Naive thymus-derived CD8-positive, alpha-beta T cell (primary cell): ENCODE measurements at places on chromosomes 12 and 14. TPM values are rescaled to one million over a fixed set of nuclear protein-coding genes. Genes with fewer than 3 reads are reported as not detected.

Gene SLC25A29
- 16.1 TPM for total RNA-seq

Gene LTBP2
- total RNA-seq: 0.55 TPM

Gene CRIP1
- 98.1 TPM for total RNA-seq

Gene NKX2-1
- total RNA-seq: not detected

Gene KRT73
- 8.5 TPM for total RNA-seq

Gene VDR
- total RNA-seq: 0.73 TPM

Gene SSPN
- total RNA-seq: 0.27 TPM

Gene RAB2B
- total RNA-seq: 29.2 TPM

Gene PDE6H
- total RNA-seq: not detected

Gene ZNF84
- total RNA-seq: 60.3 TPM

Gene CLEC4A
- 1.4 TPM for total RNA-seq

Gene PLA2G1B
- not detected for total RNA-seq

Gene ZBTB42
- total RNA-seq: 8.6 TPM

Gene COQ10A
- 37.7 TPM for total RNA-seq

Gene PAX9
- not detected for total RNA-seq

DNA sequence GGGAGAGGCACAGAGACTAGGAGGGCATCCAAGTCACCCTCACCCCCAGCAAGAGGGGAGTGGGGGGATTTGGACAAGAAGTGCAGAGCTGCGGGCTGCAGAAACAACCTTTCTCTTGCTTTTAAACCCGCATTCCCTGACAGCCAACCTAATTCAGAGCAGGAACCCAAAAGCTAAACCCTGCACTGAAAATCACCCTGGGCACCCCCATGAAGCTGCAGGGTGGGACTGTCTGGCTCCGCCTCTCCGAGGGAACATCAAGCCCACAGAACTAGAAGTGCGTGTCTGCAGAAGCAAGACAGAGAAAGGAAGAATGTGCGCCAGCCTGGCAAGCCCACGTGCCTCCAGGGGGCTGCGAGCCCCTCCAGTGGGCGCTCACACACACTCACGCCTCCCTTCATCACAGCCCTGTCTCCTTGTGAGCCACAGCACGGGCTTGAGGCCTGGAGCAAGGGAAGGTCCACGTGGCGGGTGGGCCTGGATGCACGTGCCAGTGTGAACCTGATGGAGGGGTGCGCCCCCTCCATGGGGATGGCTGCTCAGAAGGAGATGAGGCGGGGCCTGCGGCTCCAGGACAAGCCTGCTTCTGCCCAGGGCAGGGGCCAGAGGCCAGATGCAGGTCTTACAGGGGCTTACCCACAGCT lies 27.8 kb upstream of the PNMA1 start:
- no peaks in the 10 kb centered on the region for H3K27me3 ChIP-seq
- peak overlapping the region; percentile 97 for H3K27ac ChIP-seq
- H3K4me3 ChIP-seq: peak overlapping the region; percentile 87
- H3K4me1 ChIP-seq: peaks cover 80% of the 10 kb centered on the region
- no peaks in the 10 kb centered on the region for H3K36me3 ChIP-seq

GRCh38 chr12:54393743-54394142 lies 9.2 kb upstream of the ZNF385A start:
- H3K4me1 ChIP-seq: peaks cover 40% of the 10 kb centered on the region
- H3K4me3 ChIP-seq: no peak overlapping the region
- no peaks in the 10 kb centered on the region for H3K27me3 ChIP-seq
- DNase-seq: no peak

DNA sequence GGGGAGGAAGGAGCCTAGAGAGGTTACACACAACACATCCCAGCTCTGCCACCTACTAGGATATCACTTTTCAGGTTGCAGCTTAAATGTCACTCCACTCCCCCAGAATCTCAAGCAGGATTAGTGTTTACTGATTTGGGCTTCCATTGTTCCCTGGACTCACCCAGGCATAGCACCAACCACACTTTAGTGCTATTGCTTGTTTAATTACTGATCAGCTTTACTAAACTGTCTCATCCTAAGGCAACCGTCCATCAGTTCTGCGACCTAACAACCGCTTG lies 6.1 kb upstream of the KRT18 start:
- no peaks in the 10 kb centered on the region for H3K27me3 ChIP-seq
- H3K27ac ChIP-seq: no peak overlapping the region
- H3K36me3 ChIP-seq: no peaks in the 10 kb centered on the region
- no peak overlapping the region for H3K4me3 ChIP-seq
- H3K4me1 ChIP-seq: no peaks in the 10 kb centered on the region

GRCh38 chr14:50978888-50979287 lies 34.6 kb upstream of the PYGL start:
- H3K4me1 ChIP-seq: no peaks in the 10 kb centered on the region
- H3K27ac ChIP-seq: no peak overlapping the region
- no peak overlapping the region for H3K4me3 ChIP-seq
- DNase-seq: no peak
- no peaks in the 10 kb centered on the region for H3K36me3 ChIP-seq

- no peaks in the 10 kb centered on the region for H3K27me3 ChIP-seq
- H3K27ac ChIP-seq: peak overlapping the region; percentile 99
- H3K36me3 ChIP-seq: peaks cover 49% of the 10 kb centered on the region
- H3K4me1 ChIP-seq: peaks cover 77% of the 10 kb centered on the region
- H3K4me3 ChIP-seq: peak overlapping the region; percentile 84
These were observed 8.7 kb downstream of the PHB2 start for GRCh38 chr12:6961695-6962284.

GRCh38 chr14:59863806-59864525 lies 6.6 kb downstream of the RTN1 start:
- H3K4me1 ChIP-seq: no peaks in the 10 kb centered on the region
- H3K27me3 ChIP-seq: peaks cover 32% of the 10 kb centered on the region
- H3K4me3 ChIP-seq: no peak overlapping the region
- no peak overlapping the region for H3K27ac ChIP-seq
- DNase-seq: no peak

DNA sequence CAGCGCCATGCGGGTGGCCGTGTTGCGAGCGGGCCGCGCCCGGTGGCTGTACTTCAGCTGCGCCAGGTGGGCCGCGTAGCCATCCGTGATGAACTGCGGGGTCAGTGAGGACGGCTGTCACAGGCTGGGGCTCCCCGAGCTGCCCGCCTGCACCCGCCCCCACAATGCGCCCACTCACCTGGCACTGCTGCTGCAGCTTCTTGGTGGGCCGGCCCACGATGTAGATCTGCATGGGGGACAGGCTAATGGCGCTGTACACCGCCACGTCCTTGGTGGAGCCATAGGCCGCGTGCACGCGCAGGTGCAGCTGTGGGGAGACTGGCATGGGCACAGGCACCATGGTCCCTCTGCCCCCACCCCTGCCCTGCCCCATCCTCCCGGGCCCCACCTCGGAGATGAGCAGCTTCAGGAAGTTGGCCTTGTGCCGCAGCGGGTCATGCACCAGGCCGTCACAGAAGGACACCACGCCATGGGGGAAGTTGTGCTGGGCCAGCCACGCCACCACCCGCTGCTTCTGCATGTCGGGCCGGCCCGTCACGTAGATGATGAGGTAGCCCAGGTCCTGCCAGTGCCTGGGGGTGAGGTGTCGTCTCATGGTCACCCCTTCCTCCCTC lies 5.9 kb downstream of the ARL6IP4 start:
- peaks cover 39% of the 10 kb centered on the region for H3K4me1 ChIP-seq
- H3K36me3 ChIP-seq: peaks cover 7% of the 10 kb centered on the region
- H3K27me3 ChIP-seq: no peaks in the 10 kb centered on the region
- H3K4me3 ChIP-seq: no peak overlapping the region
- DNase-seq: no peak

GRCh38 chr14:74942608-74943007 lies 12.8 kb downstream of the PGF start:
- H3K27me3 ChIP-seq: no peaks in the 10 kb centered on the region
- H3K4me1 ChIP-seq: peaks cover 45% of the 10 kb centered on the region
- H3K36me3 ChIP-seq: no peaks in the 10 kb centered on the region
- no peak for DNase-seq
- peak overlapping the region; percentile 45 for H3K4me3 ChIP-seq

DNA sequence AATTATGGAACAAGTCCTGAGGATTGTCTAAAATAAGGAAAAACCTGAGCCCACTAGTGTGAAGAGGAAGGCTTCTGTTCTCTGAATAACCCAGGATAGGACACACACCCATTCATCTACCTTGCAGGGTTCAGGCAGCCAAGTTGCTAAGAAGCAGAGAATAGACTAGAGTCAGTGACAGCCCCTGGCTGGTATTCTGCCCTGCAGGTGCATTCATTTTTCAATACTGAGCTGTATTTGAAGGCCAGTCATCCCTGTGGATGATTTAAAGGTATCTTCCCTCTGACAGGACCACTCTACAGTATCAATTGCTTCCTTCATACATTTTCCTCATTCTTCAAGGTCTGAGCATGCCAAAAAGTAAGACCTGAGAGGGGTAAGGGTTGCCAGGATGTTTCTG lies 22.9 kb downstream of the WNT5B start:
- H3K4me1 ChIP-seq: no peaks in the 10 kb centered on the region
- H3K36me3 ChIP-seq: no peaks in the 10 kb centered on the region
- H3K4me3 ChIP-seq: no peak overlapping the region

DNA sequence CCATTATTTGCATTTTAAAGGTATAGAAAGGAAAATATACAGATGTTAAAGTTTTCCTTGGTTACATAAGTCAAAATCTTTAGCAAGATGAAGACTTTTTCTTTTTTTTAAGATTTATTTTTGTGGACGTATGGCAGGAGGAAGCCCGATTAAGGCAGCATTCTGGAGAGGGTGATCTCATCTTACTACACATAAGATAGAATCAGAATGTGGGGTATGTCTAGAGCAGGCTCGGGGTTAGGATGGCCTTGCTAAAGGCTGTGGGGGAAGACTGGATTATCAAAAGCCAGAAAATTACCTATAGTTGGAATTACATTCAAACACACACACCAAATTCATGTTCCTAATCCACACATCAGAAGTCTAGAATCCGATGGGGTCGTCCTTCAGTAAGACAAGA lies 79.6 kb upstream of the OTOGL start:
- no peaks in the 10 kb centered on the region for H3K4me1 ChIP-seq
- H3K4me3 ChIP-seq: no peak overlapping the region
- H3K27me3 ChIP-seq: peaks cover 4% of the 10 kb centered on the region

DNA sequence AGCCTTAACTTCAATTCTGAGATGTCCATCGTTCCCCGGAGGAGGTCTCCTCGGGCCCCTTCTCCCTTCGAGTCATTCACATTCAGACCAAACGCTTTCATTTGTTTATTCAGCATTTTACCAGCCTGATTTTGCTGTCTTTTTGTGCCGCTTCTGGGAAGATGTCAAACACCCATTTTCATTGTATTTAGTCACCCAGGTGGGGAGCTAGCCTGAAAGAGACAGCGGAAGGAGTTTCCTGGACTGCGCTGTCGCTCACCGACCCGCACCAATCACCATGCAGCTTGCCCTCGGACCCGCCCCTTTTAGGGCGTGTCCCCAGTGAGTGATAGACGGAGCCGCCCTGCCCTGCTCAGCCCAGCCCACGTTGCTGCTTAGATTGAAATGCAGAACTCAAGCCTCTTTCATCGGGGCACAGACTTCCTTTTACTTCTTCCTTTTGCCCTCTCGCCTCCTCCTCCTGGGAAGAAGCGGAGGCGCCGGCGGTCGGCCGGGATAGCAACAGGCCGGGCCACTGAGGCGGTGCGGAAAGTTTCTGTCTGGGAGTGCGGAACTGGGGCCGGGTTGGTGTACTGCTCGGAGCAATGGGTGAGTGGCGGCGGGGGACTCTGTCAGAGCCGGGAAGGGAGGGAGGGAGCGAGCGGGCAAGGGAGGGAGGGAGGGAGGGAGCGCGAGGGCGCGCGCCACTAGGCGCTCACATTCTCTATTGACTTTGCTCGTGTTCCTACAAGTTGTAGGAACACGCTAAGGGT lies at the start of gene PAX9:
Gene PAX9, plus strand, starts transcription at position 355 of the 752 bp plus-strand sequence. Its CDS starts 230 bp downstream, at position 585.
- H3K4me1 ChIP-seq: peaks cover 80% of the 10 kb centered on the region
- H3K36me3 ChIP-seq: peaks cover 8% of the 10 kb centered on the region
- H3K27ac ChIP-seq: no peak within 1 kb of the TSS
- H3K27me3 ChIP-seq: peaks cover 53% of the 10 kb centered on the region

DNA sequence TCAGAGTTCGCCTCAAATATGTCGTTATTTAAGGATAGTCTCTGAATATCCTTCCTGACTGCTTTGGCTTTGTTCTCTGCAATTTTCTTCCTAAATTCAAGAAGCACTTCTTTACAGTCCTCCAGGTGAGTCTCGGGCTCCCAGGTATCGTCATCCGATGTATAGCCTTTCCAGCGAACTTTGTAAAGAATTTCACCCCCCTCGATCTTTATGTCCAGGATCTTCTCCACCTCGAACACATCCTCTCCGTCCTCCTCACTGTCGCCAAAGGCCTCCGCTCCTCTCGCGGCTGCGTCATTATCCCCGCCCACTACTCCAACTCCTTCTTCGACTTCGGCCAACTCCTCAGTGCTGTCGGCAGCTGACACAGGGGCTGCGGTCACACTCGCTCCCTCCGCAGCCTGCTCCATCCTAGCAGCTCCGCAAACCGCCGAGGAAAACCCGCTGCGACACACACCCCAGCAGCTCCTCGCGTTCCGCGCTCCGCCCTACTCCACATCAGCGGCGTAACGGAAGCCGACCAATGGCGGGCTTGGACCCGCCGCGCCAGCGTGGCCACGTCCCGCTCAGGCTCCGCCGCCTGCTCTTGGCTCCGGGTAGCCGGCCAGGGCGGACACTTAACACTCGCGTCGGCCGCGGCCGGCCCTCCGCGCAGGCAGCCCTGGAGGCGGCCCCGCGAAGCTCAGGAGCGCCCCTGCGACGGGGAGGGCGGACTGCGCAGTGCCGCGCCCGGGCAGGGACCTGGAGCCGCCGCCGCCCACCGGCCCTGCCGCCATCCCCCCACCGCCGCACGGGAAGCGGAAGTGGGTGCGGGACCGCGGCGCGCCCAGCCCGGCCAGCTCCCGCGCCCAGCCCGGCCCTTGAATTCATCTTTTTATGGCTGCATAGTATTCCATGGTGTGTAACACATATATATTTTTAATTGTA lies 4.1 kb downstream of the CD163L1 start:
- peak overlapping the region; percentile 66 for H3K27ac ChIP-seq
- DNase-seq: no peak
- peaks cover 5% of the 10 kb centered on the region for H3K4me1 ChIP-seq
- H3K4me3 ChIP-seq: peak overlapping the region; percentile 88
- H3K27me3 ChIP-seq: peaks cover 26% of the 10 kb centered on the region

- H3K27me3 ChIP-seq: no peaks in the 10 kb centered on the region
- no peaks in the 10 kb centered on the region for H3K36me3 ChIP-seq
These were observed 81.9 kb downstream of the PELI2 start for GRCh38 chr14:56199982-56200577.

- H3K4me1 ChIP-seq: peaks cover 26% of the 10 kb centered on the region
- H3K36me3 ChIP-seq: peaks cover 28% of the 10 kb centered on the region
- H3K27ac ChIP-seq: peak overlapping the region; percentile 66
- DNase-seq: peak; percentile 84
- H3K27me3 ChIP-seq: no peaks in the 10 kb centered on the region
These were observed 80.7 kb downstream of the KDM2B start for GRCh38 chr12:121499929-121500793.

- H3K4me3 ChIP-seq: no peak overlapping the region
- DNase-seq: no peak
- peaks cover 1% of the 10 kb centered on the region for H3K36me3 ChIP-seq
- H3K27ac ChIP-seq: no peak overlapping the region
- H3K4me1 ChIP-seq: no peaks in the 10 kb centered on the region
- H3K27me3 ChIP-seq: no peaks in the 10 kb centered on the region
These were observed 214.3 kb downstream of the DPF3 start for GRCh38 chr14:72679536-72680151.

DNA sequence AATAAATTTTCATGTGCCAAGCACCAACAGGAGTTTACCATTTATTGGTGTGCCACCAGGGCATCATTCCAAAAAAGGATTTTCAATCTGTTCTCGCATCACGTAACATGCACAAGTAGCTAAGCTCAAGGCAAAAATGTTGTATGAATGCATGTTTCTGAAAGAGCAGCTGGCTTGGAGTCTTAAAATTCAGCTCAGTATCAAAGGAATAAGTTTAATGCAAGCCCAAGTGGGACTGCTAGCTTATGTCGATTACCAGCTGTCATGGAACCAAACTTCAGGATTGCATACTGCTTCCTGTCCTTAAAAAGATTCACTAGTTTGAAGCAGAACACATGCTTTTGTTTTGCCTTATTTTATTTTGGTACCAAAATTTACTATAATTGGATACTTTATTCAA lies 437.0 kb downstream of the FSCB start:
- H3K27me3 ChIP-seq: no peaks in the 10 kb centered on the region
- H3K27ac ChIP-seq: no peak overlapping the region
- no peaks in the 10 kb centered on the region for H3K36me3 ChIP-seq
- DNase-seq: no peak
